ENCODE measurements at places on chromosomes 11 and 22.

- DNase-seq, result no peak
These were observed at the start of gene SLC15A3 for GRCh38 chr11:60951904-60952741. SLC15A3 (minus strand) TSS chr11:60952176; CDS start chr11:60951551, 625 bp downstream.

GRCh38 chr11:61056571-61056970, 45.7 kb upstream of the CD5 start:
- DNase-seq, result no peak

GRCh38 chr11:103552086-103552485, 442.9 kb downstream of the DYNC2H1 start:
- DNase-seq, result no peak

DNA sequence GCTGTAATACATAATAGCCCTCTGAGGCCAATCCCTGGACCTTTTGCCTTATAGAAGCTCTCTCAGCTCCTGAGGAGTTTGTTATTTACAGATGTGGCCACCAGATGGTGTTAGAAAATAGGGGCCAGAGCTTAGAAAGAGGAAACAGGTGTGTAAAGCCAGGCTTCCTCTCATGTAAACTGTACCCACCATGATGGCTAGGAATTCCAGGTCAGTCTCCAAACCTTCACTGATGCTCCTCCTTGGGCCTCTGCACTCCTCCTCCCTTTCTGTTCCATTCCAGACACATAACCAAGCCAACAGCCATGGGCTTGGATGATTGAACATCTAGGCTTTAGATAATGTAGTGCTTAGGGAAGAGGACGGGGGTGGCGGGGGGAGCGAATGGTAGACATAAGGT, 39.7 kb downstream of the USP35 start:
- DNase-seq, result peak; percentile 19

GRCh38 chr11:133491680-133492383, 40.5 kb downstream of the OPCML start:
- DNase-seq, result no peak

DNA sequence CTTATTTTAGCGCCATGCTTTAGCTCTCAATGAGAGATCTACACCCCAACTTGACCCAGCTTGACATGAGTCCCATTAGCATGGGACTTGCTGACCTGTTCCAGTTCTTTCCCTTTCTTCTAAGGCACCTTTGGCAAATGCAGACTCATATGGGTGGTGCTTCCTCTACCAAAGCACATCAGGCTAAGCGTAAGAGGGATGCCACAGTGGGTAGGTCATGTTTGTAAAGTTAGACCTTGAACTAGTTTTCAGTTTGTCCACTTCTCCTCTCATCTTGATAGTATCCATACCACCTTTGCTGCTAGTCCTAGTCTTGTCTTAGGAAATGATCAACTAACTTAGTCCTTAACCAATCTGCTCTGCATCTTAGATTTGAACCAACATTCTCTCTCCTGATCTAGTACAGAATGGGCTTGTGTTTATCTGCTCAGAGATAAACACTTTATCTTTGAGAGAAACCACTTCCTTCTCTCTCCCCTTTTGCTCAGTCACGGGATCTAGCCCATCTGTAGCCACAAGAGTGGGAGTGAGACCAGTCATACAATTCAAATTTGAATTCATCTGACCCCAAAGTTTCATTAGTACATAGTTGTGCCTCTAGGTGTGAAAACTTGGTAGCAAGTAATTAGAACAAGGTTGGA, 72.1 kb upstream of the CD44 start:
- DNase-seq, result no peak

DNA sequence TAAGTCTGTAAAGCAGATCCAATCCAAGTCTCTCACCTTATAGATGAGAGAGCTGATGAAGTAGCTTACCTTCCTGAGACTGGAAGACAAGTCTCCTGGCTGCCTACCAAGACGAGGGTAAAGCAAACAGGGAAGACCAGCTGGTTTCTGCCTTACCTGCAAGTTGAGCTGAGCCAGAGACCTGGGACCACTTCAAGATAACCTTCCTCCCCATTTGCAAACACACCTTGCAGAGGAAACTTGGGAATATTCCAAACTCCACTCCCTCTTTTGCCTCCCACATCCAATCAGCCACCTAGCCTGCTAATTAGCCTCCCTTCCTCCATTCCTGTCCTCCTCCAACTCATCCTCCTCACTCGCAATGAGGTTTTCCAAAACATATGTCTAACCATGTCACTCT, 23.4 kb upstream of the ROBO3 start:
- no peak for DNase-seq

DNA sequence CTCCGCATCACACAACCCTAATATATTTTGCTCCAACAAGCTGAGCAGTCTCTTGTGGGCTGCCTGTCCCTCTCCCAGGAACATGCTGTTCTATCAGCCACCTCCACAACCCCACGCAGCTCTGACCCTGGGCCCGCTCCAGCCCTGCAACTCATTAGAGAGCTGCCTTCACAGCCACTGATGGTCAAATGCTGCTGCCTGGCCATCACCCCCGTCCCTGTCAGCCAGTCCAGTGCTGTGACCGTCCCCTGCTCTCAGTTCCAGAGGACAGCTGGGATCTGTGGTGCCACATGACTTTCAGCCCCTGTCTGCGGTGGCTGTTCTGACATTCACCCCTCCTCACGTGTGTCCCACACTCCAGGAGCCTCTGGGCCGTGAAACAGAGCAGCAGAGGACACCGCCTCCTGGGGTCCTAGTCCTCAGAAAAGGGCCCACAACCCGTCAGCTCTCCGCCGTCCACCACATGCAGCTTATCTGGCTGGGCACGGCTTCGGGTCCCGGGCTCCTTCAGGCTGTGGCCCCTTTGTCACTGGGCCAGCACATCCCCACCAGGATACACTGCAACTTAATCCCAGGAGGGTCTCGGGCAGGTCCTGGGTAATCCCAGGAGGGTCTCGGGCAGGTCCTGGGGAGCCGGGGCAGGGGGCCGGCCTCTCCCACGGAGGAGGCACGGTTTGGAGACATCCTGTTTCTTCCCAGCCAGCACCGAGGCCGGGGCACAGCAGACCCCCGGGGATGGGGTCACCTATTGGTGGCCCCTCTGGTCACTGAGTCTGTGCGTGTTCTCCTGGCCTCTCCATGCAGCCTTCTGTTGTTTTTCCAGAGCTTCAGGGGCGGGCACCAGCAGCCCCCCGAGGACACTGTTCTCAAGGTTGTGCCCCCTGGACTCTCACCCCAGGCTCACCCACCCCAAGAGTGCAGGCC, 15.1 kb downstream of the CRELD2 start:
- DNase-seq, result no peak

DNA sequence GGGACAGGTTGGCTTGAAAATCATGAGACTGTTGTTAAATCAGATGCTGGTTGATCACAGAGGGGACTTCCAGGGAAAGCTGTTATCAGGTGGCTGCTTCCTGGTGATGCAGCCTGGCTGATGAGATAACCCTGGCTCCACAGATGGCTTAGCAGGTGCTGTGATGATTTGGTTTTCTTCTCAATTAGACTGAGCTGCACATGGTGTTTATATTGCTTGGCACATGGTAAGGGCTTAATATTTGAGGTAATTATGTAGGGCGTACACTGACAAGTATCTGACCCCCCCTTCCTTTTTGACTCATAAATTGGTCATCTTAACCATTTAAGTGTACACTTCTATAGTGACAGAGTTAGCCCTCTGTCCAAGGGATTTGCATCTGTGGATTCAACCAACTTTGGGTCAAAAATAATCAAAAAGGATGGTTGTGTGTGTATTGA, 7.0 kb downstream of the RPS3 start:
- peak; percentile 85 for DNase-seq

- DNase-seq, result no peak
These were observed 5.1 kb downstream of the ACCS start for GRCh38 chr11:44071157-44071556.

DNA sequence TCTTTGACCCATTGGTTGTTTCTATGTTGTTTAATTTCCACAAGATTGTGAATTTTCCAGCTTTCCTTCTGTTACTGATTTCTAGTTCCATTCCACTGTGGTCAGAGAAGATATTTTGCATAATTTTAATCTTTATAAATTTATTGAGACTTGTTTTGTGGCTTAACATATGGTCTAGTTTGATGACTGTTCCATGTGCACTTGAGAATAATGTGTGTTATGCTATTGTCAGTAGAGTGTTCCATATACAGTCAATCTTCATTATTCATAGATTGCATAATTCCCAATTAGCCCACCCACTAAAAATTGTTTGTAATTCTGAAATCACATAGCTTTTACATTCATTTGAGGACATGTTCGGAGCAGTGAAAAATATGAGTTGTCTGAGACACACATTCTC, 346.1 kb upstream of the DDI1 start:
- no peak for DNase-seq

DNA sequence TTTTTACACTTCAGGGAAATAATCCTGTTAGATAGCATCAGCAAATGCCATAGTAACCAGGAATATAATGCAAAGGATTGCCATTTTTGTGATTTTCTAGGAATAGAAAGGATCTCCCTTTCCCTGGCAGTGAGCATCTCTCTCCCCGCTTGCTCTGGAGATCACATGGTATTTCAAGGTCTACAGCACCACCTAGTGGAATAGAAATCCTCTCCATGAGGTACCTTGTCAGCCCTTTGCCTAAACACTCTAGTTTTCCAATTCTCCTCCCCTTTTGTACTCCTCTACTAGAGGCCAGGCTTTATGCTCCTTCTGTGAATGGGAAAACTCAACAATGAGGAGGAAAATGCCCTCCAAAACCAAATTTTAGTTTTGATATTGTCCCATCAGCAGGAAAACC, 78.4 kb downstream of the XRRA1 start:
- DNase-seq, result no peak

GRCh38 chr22:27358096-27358870, 443.3 kb downstream of the MN1 start:
- no peak for DNase-seq

DNA sequence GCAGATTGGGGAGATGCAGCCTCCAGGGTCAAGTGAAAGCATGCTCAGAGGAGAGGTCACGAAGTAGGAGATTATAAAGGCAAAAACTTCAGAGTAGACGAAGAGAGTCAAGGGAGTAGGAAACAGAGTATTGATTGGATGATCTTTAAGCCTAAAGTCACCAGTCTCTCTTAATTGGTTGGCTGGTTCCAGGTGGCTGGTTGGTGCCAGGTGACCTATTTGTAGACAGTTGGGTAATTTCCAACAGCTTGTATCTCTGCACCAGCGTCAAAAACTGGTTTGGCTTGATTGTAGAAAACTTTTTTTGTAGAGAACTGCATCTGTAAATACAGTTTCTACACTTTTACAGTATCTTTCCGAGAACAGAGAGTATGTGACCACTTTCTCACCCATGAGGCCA, 75.7 kb upstream of the CCDC90B start:
- DNase-seq, result no peak

GRCh38 chr11:130874955-130875531, 41.2 kb downstream of the SNX19 start:
- no peak for DNase-seq

- no peak for DNase-seq
These were observed 41.6 kb downstream of the C11orf71 start for GRCh38 chr11:114358716-114359115.

DNA sequence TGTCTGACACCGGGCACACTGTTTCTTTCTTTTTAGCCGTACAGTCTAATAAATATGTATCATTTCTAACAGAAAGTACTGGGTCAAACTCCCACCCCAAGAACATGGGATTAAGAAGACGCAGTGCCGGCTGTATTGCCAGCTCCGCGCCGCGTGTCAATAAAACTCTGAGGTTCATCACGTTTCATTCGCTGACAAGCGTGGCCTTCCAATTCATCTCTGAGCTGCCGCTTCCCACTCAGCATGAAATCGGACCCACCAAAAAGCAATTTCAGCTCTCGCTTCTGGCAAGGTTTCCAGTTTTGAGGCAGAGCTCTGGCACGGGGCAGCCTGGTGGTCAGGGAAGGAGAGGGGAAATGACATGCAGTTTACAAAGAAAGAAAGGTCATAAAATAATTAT, 819.8 kb downstream of the OPCML start:
- no peak for DNase-seq

GRCh38 chr11:3022300-3022967, 30.3 kb upstream of the NAP1L4 start:
- no peak for DNase-seq

GRCh38 chr11:133713406-133713805, 131.9 kb downstream of the SPATA19 start:
- no peak for DNase-seq

DNA sequence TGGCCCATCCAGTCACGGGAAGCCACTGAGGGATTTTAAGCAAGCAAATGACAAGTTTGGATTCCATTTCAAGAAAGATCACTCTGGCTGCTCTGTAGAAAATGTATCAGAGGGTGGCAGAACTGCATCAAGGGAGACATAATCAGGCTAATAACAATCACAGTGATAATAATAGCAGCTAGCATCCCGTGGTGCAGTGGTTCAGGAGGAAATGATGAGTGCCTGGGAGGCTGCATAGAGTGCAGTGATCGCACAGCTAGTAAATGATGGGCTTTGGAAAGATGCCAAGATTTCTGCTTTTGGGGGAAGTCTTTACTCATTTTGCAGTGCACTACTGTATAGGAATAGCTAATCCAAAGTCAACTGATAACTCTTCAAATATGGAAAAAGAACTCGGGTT, 35.8 kb downstream of the TNRC6B start:
- no peak for DNase-seq

DNA sequence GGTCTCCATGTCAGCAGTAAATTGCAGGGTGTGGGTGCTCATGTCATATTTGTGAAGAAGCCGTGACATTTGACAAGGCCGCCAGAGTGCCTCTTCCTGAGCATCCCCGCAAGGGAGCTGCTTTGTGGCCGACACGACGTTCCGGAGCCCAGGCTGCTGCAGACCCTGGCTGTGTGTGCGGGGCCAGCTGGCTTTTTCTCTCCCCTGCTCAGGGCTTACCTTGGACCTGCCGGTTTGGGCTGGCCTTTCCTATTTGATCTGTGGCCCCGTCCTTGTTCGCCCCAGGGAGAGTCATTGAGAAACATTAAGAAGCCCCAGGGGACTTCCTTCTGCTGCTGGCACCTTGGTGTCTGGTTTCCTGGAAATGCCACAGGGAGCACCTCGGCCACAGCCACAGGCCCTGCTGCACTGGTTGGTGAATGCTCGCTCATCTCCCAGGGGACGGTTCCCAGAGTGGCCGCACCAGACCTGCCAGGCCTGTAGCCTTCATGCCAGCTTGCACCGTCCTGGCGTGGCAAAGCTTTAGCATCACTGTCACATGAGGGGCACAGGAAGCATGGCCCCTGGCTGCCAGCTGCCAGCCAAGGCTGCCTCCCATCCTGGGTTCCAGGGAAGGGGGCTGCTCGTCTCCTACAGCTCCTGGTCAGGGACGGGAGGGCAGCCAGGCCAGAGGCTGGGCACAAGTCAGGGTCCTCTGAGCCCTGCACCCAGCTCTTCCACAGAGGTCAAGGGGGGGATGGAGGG, 5.4 kb downstream of the GRK2 start:
- no peak for DNase-seq

Measured in NCI-H524 treated with DMSO at 0.1 percent for 48 hours (cell line).